ENCODE measurements at places on chromosomes 2 and 18. TPM values are rescaled to one million over a fixed set of nuclear protein-coding genes. Genes with fewer than 3 reads are reported as not detected.

Gene PTCD3
- 195 TPM for total RNA-seq

Gene GCG
- not detected for total RNA-seq

Gene RAB27B
- total RNA-seq: 0.52 TPM

Gene GDF7
- total RNA-seq: not detected

Gene TTC31
- 29.5 TPM for total RNA-seq

Gene STARD6
- not detected for total RNA-seq

Gene PLEKHH2
- total RNA-seq: 0.72 TPM

Gene ITGB6
- total RNA-seq: not detected

- DNase-seq: no peak
Measured at GRCh38 chr2:77604953-77605929, 83.1 kb upstream of the LRRTM4 start.

GRCh38 chr18:5872886-5873285 is 22.4 kb downstream of the TMEM200C start:
- no peak for DNase-seq

DNA sequence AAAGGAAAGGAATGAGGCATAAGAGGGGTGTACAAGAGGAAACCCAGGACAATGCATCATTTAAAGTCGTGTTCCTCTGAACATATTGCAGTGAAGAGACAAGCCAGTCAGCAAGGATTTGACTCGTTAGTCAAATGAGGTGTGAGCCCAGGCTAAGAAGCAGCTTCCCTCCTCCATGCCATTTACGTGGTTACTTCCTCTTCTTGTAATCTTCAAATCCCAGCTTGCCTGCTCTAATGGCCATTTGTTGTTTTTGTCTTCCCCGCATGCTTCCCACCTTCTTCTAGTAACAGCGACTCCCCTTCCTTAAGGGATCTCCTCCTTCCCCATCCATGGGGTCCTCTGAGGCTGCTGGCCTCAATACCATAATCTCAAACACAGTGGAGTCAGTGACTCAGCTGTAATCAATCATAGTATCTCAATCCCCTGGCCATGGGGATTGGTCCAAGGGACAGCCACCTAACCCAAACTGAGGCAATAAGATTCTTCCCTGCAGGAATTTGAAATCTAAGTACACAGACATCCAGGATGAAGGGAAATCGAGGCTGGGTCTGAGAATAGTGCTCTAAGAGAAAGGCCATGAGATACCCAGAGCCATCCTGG is 37.6 kb downstream of the SLC14A1 start:
- DNase-seq: no peak

GRCh38 chr2:210860276-210860675 is 303.9 kb downstream of the CPS1 start:
- DNase-seq: no peak

DNA sequence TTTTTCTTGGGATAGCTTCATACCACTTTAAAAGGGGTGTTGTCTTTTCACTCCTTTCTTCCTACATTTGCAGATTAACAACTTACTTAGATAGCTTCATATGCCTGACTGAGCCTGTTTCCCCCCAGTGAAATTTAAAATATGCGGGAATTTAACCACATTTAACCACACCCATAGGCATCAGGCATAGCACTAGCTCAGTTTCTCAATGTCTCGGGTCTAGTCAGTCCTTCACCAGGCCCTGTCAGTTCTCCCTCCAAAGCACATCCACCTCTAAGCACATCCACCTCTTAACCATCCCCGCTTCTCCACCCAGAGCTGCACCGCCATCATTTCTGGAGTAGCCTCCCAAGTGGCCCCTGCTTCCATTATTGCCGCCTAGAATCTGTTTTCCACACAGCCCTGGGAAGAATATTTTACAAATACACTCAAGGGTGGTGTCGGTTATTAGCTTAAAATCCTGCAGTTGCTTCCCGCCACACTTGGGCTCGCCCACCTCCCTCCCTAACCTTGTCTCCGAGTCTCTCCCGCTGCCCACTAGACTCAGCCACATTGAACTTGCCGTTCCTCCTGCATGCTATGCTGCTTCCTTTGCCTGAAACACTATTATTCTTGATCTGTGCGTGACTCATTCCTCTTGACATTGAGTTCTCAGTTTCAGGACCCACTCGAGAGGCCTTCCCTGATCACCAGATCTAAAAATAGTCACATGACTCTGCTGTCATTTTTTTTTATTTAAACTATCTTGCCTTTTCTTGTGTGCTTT is 68.3 kb downstream of the SPTBN1 start:
- peak; percentile 54 for DNase-seq

DNA sequence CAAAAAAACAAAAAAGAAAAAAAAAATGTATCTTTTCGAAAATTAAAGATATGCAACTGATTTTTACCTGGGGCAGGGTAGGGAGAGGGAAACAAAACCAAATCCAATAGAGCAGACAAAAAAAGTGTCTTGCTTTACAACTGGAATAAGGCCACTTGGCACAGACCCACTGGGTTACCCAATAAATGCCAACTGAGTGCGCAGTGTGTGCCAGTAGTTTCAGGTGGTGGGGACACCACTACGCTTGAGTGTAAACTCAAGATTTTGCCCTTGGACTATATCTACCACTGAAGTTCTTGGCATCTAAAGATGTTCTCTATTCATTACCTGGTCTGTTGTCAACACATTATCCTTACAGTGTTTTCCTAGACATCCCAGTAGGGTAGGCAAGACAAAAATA is 16.3 kb downstream of the VPS4B start:
- no peak for DNase-seq

DNA sequence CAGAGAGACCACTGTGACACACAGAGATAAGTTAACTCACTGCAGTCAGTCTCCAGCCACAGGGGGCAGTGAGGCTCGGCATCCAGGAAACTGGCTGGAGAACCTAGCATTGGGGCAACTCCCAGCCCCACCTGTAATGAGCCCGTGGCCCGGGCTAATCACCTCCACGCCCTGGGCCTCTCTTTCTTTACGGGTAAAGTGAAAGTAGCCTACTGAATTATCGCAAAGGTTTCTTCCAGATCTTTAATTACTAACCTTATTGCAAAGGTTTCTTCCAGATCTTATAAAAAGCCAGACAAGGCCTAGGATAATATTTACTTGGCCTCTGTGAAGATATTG is 45.7 kb upstream of the ACAA2 start:
- DNase-seq: no peak

DNA sequence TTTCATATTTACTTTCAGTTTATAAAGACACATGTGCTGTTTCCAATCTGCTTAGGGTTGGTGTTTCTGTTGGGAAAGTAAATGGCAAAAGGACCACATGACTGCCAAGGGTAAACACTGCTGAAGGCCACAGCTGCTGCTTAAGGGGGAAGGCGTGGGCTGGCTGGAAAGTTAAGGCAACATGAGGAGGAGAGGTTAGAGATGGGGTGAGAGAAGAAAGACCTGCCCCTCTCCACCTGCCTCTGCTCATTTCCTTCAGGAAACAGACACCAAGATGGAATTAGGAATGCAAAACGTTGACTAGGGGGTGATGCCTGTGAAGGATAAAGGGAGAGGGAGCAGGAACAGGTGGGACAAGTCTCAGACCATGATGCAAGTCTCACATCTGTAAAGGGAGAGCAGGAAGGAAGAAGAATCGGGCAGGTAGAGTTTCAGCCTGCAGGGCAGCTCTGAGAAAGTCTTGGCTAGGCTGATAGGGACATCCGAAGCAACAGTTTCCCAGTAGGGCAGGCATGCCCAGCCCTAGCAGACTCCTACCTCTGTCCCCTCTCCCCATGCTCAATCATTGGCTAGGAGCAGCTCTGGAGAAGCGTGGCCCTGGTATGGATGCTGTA is 86.0 kb downstream of the CDC42EP3 start:
- no peak for DNase-seq

DNA sequence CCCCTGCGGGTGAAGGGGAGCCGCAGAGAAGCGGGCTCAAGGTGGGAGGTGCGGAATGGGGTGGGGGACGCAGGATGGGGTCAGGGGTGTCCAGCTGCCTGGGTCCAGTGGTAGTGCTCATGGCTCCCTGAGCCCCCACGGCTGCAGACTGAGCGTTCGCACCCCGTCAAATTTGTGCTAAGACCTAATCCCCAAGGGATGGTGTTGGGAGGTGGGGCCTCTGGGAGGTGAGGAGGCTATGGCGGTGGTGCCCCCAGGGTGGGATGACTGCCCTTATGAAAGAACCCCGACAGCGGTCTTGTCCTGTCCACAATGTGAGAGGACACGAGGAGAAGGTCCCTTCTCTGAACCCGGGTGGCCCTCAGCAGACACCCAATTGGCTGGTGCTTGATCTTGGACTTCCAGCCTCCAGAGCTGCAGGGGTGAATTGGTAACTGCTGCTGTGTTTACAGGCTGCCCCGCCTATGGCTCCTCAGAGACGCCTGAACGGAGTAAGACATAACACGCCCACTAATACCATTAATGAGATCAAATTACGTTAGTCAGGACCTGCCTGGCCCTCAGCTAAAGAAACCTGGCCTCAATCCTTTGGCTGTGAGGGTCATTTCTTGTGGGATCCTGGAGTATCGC is 42.6 kb downstream of the PXDN start:
- DNase-seq: no peak

- no peak for DNase-seq
Measured at GRCh38 chr2:222268311-222268990, 30.3 kb downstream of the PAX3 start.

DNA sequence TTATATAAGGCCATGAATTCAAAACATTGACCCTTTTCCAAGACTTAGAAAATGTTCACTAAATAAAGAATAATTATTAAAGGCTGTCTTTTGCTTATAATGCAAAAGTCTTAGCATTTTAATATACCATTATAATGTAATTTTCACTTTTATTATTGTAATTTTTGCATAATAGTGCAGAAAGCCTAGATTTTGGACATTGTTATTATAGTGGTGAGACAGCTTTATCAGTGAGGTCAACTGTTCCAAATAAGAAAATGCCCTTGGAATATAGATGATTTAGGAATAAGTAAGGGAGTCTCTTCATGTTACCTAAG is 56.6 kb downstream of the ATIC start:
- no peak for DNase-seq

GRCh38 chr18:57801761-57802212 is 1.3 kb downstream of the ATP8B1 start:
- DNase-seq: no peak
